ENCODE measurements at places on chromosomes 5 and 9.

DNA sequence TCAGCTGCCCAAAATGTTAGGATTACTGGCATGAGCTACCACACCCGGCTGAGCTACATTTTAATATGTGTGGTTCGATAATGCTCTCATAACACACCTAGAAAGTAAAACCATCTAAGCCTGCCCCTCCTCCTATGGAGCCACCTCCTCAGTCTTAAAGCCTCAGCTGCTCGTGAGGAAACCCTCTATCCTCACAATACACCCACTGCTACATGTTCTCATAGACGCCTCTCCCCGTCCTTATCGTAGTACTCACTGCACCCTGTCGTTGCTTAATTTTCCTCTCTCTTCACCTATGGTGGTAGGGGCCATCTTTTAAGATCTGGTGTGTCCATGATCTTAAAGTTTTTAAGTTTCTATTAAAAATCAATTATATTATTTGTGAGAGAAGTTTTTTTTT, 72.9 kb downstream of the RCL1 start:
- no peak for DNase-seq

DNA sequence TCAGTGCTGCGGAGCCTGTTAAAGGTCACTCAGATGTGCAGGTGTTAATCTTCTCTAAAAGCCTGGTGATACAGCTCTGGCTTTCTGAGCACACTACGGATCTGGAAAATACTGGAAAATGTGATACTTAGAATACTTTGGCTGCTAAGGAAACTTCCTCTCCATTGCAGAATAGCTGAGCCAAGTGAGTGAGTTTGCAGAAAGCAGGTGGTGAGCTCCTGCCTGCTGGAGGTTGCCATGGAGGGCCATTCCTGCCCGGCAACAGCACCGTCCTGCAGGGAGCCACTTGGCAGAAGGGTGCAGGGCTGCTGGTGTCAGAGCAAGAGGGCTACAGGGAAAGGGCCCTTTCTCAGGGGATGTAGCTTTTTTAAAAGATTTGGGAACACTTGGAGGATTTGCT, 40.7 kb downstream of the SECISBP2 start:
- no peak for DNase-seq

GRCh38 chr5:95984287-95984938, 22.8 kb upstream of the ELL2 start:
- DNase-seq: peak; percentile 73

DNA sequence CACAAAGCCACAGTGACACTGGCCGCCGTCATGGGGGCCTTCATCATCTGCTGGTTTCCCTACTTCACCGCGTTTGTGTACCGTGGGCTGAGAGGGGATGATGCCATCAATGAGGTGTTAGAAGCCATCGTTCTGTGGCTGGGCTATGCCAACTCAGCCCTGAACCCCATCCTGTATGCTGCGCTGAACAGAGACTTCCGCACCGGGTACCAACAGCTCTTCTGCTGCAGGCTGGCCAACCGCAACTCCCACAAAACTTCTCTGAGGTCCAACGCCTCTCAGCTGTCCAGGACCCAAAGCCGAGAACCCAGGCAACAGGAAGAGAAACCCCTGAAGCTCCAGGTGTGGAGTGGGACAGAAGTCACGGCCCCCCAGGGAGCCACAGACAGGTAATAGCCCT, 26.1 kb downstream of the HRH2 start:
- no peak for DNase-seq

GRCh38 chr9:78932849-78933627, 636.1 kb downstream of the PSAT1 start:
- peak; percentile 90 for DNase-seq

GRCh38 chr9:123401879-123402513, 46.0 kb downstream of the CRB2 start:
- DNase-seq: peak; percentile 54

DNA sequence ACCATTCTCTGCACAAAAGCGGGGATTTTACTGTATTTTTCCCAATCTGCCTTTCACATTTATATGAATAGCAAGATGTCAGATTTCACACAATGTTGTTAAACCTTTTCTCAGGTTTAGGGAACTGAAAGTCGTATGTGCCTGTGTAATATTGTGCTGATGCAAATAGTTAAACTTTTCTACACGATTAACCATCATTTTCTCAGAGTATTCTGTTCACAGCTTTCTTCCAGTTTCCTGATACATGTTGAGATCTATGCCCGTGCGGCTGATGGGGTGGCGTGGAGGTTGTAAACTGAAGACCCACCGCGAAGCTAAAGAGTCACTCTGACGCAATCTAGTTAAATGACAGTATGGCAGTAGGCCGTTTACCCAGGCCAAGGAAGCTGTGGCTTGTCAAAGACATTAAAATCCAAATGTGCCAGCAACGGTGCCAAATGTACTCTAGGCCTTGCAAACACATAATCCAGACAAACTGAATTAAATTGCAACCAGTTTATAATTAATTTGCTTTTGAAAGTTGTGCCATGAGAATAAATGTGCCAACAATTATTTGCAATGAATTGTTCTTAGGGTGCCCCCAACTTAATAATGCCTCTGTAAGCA, 145.7 kb downstream of the EBF1 start:
- DNase-seq: peak; percentile 62

DNA sequence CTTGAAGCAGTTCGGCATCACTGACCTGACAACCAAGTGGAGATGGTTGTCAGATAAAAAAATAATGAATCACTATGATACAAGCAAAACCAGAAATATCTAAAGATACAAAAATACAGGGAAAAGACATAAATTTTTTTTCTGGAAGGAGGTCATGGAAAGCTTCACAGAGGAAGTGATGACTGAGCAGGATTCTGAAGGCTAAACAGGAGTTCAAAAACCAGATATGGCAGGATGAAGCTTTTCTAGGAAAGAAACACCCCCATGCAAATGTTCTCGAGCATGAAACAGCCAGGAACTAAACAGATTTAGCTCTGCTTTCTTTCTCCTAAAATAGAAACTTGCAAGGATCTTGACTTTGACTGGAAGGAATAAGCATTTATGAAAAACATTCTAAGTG, 60.7 kb upstream of the IFNE start:
- DNase-seq: peak; percentile 54

GRCh38 chr5:168070761-168071160, 220.7 kb upstream of the WWC1 start:
- no peak for DNase-seq

GRCh38 chr9:125074976-125075375, 68.4 kb downstream of the SCAI start:
- peak; percentile 9 for DNase-seq

DNA sequence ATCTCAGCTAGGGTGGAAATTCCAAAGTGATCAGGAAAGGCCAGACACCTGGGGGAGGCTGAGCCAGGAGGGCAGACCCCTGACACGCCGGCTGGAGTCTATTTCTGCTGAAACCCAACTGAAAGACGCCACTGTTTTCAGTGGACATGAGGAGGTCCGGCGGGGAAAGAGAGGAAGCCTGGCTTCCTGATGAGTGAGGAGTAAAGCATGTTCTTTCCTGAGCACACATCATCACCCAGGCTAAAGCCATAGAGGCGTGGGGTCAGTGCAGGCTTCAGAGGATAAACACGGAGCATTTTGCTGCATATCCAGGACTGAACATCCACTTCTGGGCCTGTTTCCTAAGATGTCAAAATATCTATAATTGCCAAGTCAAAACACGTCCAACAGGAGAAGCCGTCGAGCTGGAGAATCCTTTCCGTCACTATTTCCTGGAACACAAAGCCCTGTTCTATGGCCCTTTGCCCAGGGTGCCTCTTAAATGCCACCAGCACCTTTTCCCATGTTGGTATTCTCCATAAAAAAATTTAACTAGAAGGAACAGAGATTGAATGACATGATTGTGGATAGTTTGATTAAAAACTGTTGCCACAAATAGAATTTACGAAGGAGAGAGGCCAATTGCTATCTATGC, 597.9 kb upstream of the ADAMTS16 start:
- no peak for DNase-seq

DNA sequence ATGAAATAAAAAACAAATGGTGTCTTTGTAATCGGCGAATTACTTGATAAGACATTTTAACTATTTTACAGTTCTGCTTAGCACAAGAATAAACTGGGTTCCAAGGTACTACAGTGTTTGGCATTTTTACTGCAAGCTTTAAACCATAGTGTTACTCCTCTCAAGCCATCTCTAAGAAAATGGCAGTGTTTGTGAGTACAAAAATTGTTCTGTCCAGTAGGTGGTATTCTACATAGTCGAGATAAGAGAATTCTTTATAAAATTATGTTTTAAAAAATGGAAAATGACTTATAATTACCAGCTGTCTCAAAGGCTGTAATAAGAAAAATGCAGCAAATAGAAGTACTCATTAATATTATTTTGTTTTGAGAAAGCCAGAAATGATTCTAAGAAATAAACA, 3.2 kb downstream of the SMIM15 start:
- no peak for DNase-seq

DNA sequence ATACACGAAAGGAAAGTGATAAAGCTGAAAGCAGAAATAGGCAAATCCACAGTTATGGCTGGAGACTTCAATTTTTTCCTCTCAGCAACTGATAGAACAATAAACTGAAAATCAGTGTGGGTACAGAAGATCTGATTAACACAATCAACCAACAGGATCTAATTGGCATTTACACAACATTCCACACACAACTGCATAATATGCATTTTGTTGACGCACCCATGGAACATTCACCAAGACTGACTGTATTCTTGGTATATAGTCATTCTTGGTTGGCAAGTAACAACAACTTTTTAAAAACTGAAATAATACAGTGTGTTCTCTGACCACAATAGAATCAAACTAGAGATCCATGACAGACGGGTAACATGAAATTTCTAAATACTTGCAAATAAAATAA, 218.7 kb upstream of the S1PR3 start:
- no peak for DNase-seq

DNA sequence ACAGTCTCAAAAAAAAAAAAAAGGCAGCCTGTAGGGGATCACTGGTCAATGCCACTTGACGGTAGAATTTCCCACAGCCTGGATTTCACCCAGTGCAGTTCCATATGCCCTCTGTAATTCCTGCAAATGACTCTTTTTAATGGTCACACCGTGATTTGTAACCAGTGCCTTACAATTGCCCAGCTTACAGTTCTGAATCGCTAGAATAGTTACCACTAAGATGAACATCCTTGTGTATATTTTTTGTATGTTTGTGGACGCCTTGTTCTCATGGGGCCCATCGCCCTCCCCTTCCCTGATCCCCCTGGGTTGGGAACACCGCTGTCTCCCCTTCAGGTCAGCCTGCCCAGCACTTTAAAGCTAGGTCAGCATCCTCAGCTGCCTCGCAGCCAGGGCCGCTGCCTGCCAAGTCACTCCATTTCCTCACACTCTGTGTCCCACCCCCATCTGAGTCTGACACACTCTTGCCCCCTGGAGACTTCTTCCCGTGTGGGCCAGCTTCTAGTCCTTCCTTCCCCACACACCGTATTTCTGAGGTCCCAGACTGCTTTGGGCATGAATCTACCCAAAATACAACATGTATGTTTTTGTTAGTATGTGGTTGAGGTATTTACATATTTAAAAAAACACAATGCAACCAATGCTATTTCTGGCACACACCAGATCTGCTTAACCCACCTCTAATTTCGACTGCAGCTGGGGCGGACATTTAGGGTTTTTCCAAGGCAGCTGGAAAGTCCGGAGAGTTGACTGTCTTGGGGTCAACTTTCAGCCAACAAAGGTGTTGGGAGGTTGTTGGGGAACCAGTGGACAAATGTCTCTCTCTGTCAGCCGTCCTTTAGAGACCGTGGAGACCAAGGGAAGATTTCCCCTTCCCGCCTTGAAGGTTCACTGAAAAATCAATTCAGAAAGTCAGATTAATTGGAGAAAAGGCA, 120.5 kb upstream of the NEK6 start:
- peak; percentile 33 for DNase-seq

DNA sequence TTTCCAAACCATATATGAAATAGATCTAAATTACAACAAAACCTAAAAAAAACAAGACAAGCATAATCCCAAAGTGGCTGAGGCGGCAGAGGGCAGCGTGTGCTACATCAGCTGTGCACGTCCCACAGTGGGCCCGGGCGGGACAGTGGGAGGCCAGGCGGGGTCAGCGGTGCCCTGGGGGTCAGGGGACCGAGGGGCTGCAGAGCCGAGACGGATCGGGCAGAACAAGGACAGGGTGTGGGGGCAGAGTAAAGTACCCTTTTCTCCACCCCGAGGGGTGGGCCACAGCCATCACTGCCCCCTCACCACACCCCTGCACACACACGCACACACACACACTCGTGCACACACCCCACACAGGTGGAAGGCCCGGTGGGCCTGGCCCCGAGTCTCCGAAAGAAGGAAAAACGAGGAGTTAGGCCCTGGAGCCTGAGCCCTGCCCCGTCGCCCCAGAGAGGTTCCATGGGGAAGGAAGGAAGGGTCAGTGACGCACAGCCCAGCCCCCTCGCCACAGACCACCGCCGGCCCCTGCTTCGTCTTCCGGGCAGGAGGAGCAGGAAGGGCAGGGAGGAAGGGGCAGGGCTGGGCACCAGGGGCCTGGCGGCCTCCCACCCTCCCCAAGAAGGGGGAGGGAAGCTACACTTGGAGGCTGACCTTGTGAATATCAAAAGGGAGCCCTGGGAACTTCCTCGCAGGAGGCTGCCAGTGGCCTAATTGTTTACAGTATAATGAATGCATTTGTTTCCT, 49.6 kb upstream of the UBAC1 start:
- no peak for DNase-seq

DNA sequence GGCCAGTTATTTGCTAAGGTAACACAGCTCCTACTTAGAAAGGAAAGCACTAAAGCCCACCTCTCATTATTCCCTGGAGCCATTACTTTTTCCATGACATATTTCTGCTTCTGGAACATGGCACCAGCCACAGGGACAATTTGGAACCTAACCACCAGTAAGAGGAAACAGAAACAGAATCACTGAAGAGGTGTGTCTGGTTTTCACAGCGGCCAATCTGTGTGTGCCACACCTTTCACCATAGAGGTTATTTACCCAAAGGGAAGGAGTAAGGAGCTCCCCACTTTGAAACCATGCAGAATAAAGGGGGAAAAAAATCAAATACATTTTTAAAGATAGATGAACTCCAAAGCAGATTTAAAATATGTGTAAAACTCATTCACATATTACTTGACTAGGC, 21.1 kb downstream of the PRUNE2 start:
- no peak for DNase-seq

GRCh38 chr5:126104951-126105350, 318.3 kb upstream of the GRAMD2B start:
- DNase-seq: no peak

- DNase-seq: peak; percentile 58
Observed at GRCh38 chr9:114771889-114772288, 34.0 kb downstream of the TNFSF15 start.

DNA sequence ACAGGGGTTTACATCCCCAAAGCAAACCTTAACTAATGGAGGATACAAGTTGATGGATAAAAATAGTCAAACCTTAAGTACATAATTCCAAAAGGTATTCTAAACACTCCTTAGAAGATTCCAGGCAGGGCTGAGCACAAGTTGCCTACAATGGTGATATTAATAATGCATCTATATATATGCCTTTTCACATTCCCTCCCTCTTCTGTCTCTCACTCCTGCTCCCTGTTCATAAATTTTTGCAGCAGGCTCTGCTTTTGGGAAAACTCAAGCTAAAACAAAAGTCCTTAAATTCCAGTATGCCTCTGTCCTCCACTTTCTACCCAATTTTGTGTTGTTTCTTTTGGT, 139.4 kb upstream of the CDKN2B start:
- DNase-seq: no peak

All from fibroblast of skin of right biceps (primary cell).